ENCODE measurements at places on chromosomes 13 and 19. TPM values are rescaled to one million over a fixed set of nuclear protein-coding genes. Genes with fewer than 3 reads are reported as not detected.

HIPK4 gene
- 0.11 TPM for total RNA-seq

DAND5 gene
- not detected for total RNA-seq

SLC44A2 gene
- total RNA-seq = 168 TPM

OR7A5 gene
- total RNA-seq = not detected

NPAS1 gene
- total RNA-seq = 2.1 TPM

ADGRE1 gene
- total RNA-seq = 5.4 TPM

BRD4 gene
- 102 TPM for total RNA-seq

DNA sequence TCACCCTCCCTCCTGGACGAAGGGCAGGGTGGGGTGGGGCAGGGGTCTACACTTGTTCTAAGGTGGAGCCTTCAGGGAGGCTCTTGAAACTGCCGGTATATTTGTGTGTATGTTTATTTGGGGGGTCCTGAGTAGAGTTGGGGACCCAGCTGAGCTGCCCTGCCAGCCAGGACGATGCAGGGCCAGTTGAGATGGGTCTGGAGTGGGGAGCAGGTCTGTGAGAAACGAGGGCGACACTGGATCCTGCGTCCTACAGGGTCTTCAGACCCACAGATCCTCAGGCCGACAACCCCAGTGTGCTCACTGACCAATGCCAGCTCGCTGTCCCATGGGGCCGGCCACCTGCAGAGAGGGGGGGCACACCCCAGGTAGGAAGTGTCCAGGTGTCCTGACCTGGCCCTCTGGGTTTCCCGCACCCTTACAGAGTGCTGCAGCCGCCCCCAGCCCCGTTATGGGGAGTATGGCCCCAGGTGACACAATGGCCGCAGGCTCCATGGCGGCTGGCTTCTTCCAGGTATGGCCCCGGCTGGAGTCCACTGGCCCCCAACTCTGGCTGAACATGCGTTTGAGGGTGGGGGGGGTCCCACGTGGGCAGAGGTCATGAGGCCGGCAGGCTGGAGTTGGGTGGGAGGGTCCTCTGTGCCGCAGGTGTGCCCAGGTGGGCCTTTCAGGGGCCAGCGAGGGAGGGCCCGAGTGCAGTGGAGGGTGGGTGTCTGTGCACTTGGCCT is 7.4 kb downstream of the ISYNA1 start:
- no peak overlapping the region for H3K4me3 ChIP-seq
- DNase-seq = no peak
- no peak overlapping the region for H3K27ac ChIP-seq
- peaks cover 75% of the 10 kb centered on the region for H3K4me1 ChIP-seq

- H3K27me3 ChIP-seq = peaks cover 4% of the 10 kb centered on the region
- H3K36me3 ChIP-seq = no peaks in the 10 kb centered on the region
- DNase-seq = no peak
- H3K4me1 ChIP-seq = no peaks in the 10 kb centered on the region
- H3K27ac ChIP-seq = no peak overlapping the region
These were observed 41.7 kb downstream of the HTR2A start for GRCh38 chr13:46855166-46855565.

- DNase-seq = no peak
- H3K27me3 ChIP-seq = no peaks in the 10 kb centered on the region
- no peaks in the 10 kb centered on the region for H3K36me3 ChIP-seq
These were observed 34.0 kb upstream of the SPRY2 start for GRCh38 chr13:80374901-80375300.

DNA sequence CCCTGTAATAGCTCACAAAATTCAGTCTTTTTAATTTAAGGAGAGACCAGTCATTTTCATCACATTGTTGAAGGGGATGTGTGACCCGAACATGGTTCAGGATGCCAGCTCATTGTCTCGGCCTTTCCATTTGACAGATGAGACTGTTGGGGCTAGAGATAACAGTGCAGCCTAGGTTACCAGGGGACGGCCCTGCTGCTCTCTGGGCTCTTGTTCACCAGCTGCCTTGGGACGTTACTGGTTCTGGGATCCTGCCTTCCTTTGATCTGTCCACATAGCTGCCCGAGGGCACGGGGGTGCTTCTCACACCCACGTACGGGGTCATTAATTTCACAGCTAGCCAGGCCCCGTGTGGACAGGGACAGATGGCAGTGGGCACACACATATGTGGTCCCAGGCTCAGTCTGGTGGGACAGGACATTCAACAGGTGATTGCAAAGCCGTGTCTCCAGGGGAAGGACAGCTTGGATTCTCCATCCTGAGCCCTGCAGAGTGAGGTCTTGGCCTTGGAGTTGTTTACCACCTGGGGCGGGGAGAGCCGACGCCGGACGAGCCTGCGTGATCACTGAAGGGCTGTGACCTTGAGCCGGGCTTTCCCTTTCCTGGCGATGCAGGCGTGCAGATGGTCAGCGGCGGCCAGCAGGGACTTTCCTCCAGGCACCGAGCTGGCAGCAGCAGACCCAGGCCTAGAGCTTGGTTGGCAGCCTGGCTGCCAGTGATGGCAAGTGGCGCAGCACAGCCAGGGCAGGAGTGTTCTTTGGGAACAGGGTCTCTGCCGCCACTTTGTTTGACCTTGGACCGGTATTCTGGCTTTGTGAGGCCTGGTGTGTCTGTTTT is 26.7 kb upstream of the NPAS1 start:
- no peak for DNase-seq
- H3K27ac ChIP-seq = no peak overlapping the region
- peaks cover 70% of the 10 kb centered on the region for H3K36me3 ChIP-seq
- H3K4me3 ChIP-seq = no peak overlapping the region
- H3K27me3 ChIP-seq = no peaks in the 10 kb centered on the region

DNA sequence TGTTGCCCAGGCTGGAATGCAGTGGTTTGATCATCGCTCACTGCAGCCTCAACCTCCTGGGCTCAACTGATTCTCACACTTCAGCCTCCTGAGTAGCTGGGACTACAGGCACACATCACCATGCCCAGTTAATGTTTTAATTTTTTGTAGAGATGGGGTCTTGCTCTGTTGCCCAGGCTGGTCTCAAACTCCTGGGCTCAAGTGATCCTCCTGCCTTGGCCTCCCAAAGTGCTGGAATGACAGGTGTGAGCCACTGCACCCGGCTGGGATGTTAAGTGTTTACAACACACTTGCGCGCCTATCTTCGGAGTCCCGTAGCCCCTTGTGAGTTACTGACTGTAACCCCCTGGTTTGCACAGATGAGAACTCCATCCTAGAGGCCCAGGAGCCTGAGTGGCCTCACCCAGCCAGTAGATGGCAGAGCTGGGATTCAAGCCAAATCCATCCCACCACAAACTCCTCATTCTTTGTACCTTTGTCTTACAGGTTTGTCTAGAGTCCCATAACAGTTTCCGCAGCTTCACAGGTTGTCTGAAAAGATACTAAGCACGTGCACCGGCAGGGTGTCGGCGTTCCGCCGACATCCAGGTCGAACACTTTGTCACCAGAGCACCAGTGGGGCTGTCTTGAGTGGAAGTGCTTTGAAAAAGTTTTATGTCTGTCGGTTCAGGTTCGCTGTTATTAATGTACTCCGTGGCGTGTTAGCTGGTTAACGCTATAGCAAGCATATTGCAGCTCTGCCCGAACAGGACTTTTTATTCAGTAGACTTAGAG is 14.7 kb downstream of the MAG start:
- no peak for DNase-seq
- no peaks in the 10 kb centered on the region for H3K36me3 ChIP-seq
- no peaks in the 10 kb centered on the region for H3K27me3 ChIP-seq
- no peak overlapping the region for H3K27ac ChIP-seq

DNA sequence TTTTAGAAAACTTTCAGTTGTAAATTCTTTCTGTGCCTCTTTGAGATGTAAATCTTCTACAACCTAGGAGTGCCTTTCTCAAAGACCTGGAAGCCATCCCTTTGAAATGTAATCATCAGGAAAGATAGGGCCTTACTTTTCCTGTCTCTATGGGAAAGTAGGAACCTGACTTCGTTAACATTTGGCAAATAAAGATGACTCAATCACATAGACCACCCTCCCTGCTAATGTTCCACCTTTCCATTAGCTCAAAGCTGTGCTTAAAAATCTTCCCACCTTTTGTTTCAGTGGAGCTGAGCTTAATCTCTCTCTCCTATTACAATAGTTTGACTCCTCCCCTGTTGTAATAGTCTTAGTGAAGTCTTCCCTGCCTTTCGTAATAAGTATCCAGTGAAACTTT is 247.7 kb downstream of the OLFM4 start:
- no peak overlapping the region for H3K27ac ChIP-seq
- H3K36me3 ChIP-seq = no peaks in the 10 kb centered on the region
- no peak for DNase-seq
- H3K27me3 ChIP-seq = no peaks in the 10 kb centered on the region
- no peaks in the 10 kb centered on the region for H3K4me1 ChIP-seq
- H3K4me3 ChIP-seq = no peak overlapping the region

- no peak overlapping the region for H3K27ac ChIP-seq
- no peaks in the 10 kb centered on the region for H3K36me3 ChIP-seq
- no peaks in the 10 kb centered on the region for H3K27me3 ChIP-seq
- H3K4me1 ChIP-seq = no peaks in the 10 kb centered on the region
These were observed 308.5 kb upstream of the TMTC4 start for GRCh38 chr13:100983111-100983510.

DNA sequence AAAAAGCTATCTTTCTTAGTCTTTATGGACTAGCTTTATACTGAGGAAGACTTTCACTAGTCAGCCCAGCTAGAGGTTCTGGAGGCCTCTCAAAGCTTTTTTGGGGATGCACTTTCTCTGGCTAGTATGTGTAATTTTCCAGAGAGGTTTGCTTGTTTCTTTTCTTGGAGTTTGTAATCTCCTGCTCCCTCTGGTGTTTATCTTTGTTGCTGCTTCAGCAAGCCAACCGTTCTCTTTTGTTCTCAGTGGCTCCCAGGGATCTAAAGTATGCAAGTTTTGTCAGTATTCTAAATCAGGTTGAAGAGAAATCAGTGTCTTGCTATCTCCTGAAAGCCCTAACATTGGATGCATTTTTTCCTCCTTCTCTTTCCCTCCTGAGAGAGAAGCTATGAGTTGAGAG is 121.1 kb upstream of the MYO16 start:
- no peaks in the 10 kb centered on the region for H3K4me1 ChIP-seq
- H3K4me3 ChIP-seq = no peak overlapping the region
- no peaks in the 10 kb centered on the region for H3K36me3 ChIP-seq
- H3K27me3 ChIP-seq = no peaks in the 10 kb centered on the region
- H3K27ac ChIP-seq = no peak overlapping the region

DNA sequence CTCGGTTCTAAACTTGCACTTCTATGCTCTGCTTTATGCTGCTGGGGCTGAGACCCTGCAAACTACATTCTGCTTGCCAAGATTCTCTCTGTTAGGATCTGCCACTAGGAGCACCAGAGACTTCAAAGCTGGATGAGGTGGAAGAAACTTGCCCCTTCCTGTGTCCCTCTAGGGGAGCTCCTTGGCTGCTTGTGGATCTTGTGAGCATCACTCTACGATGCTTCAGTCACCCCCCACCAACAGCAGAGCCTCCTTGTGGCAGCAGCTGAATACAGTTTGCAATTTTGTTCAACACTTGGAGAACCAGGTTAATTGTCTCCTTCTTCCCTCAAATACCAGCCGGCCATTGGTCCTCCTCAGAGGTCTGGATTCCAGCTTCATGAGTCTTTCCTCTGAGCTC is 310.6 kb downstream of the FGF14 start:
- no peaks in the 10 kb centered on the region for H3K36me3 ChIP-seq
- H3K27me3 ChIP-seq = no peaks in the 10 kb centered on the region
- DNase-seq = no peak
- H3K4me3 ChIP-seq = no peak overlapping the region
- no peak overlapping the region for H3K27ac ChIP-seq

DNA sequence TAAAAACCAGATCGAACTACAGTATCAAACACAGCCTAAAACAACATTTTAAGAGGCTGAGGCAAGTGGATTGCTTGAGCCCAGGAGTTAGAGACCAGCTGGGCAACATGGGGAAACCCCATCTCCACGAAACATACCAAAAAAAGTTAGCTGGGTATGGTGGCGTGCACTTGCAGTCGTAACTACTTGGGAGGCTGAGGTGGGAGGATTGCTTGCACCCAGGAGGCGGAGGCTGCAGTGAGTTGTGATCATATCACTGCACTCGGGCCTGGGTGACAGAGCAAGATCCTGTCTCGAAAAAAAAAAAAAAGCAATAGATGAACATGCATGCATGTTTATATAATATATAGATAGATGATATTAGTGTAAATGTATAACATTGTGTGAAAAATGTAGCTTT is 5.2 kb upstream of the MRPS31 start:
- H3K36me3 ChIP-seq = no peaks in the 10 kb centered on the region
- H3K27me3 ChIP-seq = no peaks in the 10 kb centered on the region
- DNase-seq = peak; percentile 46
- peaks cover 37% of the 10 kb centered on the region for H3K4me1 ChIP-seq

DNA sequence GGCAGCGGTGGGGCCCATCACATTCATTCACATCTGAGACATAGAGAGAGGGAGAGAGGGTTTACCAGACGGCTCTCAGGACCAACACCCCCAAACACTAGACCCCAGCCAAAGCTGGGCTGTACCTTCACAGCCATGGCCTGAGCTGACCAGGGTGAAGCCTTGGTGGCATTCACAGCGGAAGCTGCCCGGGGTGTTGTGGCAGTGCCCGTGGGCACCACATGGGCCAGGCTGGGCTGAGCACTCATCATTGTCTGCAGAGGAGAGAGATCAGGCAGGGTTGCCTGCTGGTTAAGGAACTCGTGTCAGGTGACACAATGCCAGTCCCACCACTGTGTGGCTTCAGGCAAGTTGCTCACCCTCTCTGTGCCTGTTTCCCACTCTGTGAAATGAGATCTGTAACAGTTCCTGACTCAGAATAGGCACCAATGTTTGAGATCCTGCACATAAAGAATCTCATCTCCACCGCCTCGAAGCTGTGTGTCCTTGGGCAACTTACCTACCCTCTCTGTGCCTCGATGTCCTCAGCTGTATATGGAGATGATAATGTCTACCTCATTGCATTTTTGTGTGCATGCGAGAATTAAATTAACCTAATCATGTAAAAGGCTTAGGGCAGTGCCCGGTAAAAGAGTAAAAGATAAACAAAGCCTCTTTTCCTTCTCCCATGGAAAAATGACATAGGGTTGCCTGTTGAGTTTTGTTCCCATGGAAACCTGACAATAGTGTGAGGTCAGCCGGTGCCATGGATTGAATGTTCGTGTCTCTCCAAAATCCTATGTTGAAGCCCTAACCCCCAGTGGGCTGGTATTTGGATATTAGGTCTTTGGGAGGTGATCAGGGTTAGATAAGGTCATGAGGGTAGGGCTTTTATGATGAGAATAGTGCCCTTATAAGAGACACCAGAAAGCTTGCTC is 22.9 kb downstream of the CCL25 start:
- no peaks in the 10 kb centered on the region for H3K4me1 ChIP-seq
- H3K36me3 ChIP-seq = no peaks in the 10 kb centered on the region
- H3K27ac ChIP-seq = no peak overlapping the region
- H3K27me3 ChIP-seq = peaks cover 5% of the 10 kb centered on the region
- no peak for DNase-seq

- no peaks in the 10 kb centered on the region for H3K4me1 ChIP-seq
- no peaks in the 10 kb centered on the region for H3K36me3 ChIP-seq
- H3K27me3 ChIP-seq = no peaks in the 10 kb centered on the region
- no peak for DNase-seq
- H3K4me3 ChIP-seq = no peak overlapping the region
- no peak overlapping the region for H3K27ac ChIP-seq
These were observed 27.7 kb downstream of the EFNB2 start for GRCh38 chr13:106507560-106508274.

- no peak overlapping the region for H3K4me3 ChIP-seq
- H3K4me1 ChIP-seq = peaks cover 10% of the 10 kb centered on the region
- no peaks in the 10 kb centered on the region for H3K27me3 ChIP-seq
- H3K27ac ChIP-seq = no peak overlapping the region
- DNase-seq = no peak
These were observed 100.7 kb downstream of the CRYL1 start for GRCh38 chr13:20424949-20425348.

- H3K27me3 ChIP-seq = no peaks in the 10 kb centered on the region
- H3K4me3 ChIP-seq = no peak overlapping the region
These were observed 2.3 kb upstream of the ILF3 start for GRCh38 chr19:10651851-10652250.
